ENCODE measurements at places on chromosomes 3 and 15. TPM values are rescaled to one million over a fixed set of nuclear protein-coding genes. Genes with fewer than 3 reads are reported as not detected.

DNA sequence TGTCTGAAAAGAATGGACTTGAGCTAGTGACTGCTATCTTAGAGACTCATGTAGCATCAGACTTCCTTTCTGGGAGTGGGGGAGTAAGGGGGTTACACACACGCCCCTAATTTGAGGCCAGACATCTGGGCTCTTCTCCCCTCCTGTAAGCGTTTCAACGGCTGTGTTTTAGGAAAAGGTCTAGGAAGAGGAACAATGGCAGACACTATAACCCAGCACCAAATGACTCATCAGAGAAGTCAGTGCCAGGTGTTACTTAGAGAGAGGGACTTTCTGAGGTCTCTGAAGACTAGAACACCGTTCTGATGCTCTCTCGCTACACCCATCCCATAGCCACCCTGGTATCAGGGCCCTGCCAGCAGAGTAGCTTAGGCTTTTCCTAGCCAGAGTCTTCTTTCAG is 65.5 kb downstream of the SSUH2 start:
- H3K36me3 ChIP-seq: no peaks in the 10 kb centered on the region
- no peaks in the 10 kb centered on the region for H3K27me3 ChIP-seq
- H3K4me3 ChIP-seq: no peak overlapping the region
- H3K4me1 ChIP-seq: no peaks in the 10 kb centered on the region
- no peak for DNase-seq

MASP1 gene
- total RNA-seq: not detected

GRCh38 chr3:53023072-53023823 is 22.6 kb downstream of the SFMBT1 start:
- peaks cover 8% of the 10 kb centered on the region for H3K36me3 ChIP-seq
- no peak overlapping the region for H3K4me3 ChIP-seq
- H3K4me1 ChIP-seq: peaks cover 64% of the 10 kb centered on the region
- peak overlapping the region; percentile 31 for H3K27ac ChIP-seq

DNA sequence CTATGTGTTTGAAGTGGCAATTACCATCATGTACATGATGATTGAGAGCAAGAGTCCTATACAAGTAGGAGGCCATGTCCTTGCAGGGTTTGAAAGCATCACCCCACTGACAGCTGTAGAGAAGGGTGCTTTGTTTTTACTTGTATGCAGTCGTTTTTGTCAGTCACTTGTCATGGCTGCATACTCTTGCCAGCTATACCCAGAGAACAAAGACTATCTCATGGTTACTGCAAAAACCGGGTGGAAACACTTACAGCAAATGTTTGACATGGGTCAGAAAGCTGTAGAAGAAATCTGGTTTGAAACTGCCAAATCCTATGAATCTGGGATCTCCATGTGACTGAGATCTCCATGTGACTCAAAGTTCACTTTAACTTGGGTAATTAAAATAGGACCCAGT is 6.9 kb upstream of the PSMA4 start:
- no peaks in the 10 kb centered on the region for H3K36me3 ChIP-seq
- no peak overlapping the region for H3K27ac ChIP-seq
- H3K4me3 ChIP-seq: no peak overlapping the region
- no peaks in the 10 kb centered on the region for H3K4me1 ChIP-seq
- H3K27me3 ChIP-seq: no peaks in the 10 kb centered on the region

DNA sequence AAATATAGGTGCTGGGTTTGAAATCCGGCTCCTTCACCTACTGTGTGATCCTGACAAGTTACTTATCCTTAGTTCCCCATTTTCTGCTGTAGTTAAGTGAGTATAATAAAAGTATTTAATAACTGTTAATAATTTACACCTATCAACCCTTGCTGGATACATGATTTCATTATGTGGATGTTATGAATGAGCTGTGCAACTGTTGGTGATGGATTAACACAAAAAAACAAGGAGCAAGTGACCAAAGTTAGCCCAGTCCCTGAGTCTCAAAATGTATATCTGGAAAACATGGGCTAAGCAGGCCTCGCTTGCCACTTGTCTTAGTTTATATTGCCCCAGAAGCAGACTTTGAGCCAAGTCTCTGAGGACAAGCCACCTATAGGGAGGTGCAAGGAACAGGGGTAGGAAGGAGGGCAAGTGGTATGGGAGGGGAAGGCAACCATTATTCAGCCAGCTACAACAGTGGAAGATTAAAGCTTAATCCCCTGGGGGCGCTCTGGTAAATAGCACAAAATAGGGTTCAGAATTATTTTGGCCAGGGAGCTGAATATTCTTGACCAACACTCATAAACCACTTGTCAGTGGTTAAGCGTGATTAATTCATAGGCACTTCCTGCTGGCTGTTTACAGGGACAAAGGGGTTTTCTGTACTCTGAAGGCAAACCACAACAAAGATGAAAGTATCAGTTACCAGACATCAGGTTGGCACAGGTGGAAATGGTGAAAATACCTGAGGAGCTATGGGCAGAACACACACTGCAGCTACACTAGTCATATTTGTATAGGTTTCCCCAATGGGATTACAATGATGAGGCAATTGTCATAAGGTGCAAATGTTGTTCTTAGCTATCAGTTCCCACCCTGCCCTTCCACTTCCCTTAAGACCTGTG is 76.2 kb downstream of the TRIM42 start:
- no peaks in the 10 kb centered on the region for H3K27me3 ChIP-seq
- peak overlapping the region; percentile 5 for H3K4me3 ChIP-seq
- DNase-seq: no peak
- H3K4me1 ChIP-seq: peaks cover 33% of the 10 kb centered on the region
- H3K36me3 ChIP-seq: no peaks in the 10 kb centered on the region

GRCh38 chr3:25849091-25849490 is 59.2 kb downstream of the OXSM start:
- H3K36me3 ChIP-seq: no peaks in the 10 kb centered on the region
- no peak overlapping the region for H3K27ac ChIP-seq
- no peaks in the 10 kb centered on the region for H3K4me1 ChIP-seq
- H3K4me3 ChIP-seq: no peak overlapping the region
- DNase-seq: no peak

GRCh38 chr15:100902436-100903167 is 16.6 kb upstream of the LRRK1 start:
- no peak overlapping the region for H3K4me3 ChIP-seq
- no peaks in the 10 kb centered on the region for H3K4me1 ChIP-seq
- peak overlapping the region; percentile 35 for H3K27ac ChIP-seq
- DNase-seq: no peak
- H3K27me3 ChIP-seq: peaks cover 14% of the 10 kb centered on the region
- H3K36me3 ChIP-seq: no peaks in the 10 kb centered on the region

DNA sequence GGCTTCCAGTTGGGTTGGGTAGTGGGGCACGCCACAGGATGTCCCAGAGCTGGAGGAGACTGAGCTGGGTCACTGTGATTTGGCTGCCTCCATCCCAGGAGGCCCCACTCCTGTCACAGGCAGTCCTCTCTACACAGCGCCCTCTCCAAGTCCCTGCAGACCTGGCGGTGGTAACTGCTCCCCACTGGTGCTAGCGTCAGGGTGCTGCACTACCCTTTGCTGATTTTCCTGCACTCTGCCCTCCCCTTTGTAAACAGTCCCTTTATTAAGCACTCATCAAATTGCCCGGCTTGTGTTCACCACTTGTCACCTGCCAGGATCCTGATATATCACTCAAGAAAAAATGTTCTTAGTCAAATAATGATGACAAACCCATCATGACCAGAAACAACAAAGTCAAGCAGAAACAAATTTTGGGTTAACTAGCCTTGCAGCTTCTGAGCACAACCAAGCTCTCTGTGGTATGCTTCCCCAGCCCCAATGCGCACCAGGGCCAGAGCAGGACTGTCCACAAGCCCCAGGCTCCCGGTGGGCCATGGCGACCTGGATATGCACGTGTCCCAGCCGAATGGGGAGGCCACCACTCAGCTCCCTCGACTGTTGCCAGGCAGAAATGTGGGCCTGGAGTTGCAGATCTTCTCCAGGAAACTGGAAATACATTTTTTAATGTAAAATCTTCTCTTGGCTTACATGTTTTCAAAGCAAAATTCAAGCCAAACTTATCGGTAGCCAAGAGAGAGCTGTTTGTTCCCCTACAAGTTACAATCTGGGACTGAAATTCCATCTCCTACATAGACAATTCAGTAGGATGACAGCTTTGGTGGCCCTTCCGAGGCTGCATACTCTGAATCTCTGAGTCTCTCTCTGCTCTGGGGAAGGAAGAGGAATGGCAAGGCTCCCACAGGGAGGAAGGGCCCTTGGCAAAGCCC is 24.5 kb downstream of the MEGF11 start:
- H3K27me3 ChIP-seq: no peaks in the 10 kb centered on the region
- no peak overlapping the region for H3K27ac ChIP-seq
- no peaks in the 10 kb centered on the region for H3K4me1 ChIP-seq
- DNase-seq: no peak

GABRG3 gene
- total RNA-seq: not detected

DNA sequence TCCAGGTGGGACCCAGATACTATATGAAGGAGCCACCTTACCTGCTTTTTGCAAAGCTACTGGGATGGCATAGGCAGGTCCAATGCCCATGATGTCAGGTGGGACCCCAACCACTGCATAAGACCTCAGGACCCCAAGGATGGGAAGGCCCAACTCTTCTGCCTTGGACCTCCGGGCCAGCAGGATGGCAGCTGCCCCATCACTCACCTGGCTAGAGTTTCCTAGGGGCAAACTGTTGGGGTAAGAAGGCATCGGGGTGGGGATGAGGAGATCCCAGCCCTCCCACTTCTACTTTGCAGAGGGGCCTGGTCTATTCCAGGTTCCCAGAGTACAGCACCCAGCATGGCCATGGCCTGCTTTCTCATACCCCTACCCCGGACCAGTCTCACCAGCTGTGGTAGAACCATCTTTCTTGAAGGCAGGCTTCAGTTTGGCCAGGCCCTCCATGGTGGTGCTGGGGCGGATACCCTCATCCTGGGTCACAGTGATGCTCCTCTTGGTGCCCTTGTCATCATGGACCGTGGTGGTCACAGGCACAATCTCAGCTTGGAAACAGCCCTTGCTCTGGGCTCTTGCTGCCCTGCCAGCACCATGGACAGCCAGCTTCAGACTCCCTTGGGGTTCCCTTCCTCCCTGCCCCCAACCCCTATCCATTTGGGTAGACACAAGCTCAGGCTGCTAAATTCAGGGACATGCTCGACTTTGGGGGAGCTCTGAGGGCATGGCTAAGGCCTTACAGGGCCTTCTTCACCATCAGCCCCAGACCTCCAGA is 10.6 kb downstream of the ACAA1 start:
- no peak overlapping the region for H3K27ac ChIP-seq
- no peaks in the 10 kb centered on the region for H3K27me3 ChIP-seq
- no peak overlapping the region for H3K4me3 ChIP-seq
- H3K36me3 ChIP-seq: no peaks in the 10 kb centered on the region
- DNase-seq: peak; percentile 47

HESX1 gene
- total RNA-seq: not detected

GRCh38 chr15:74378848-74379247 is 11.4 kb upstream of the CYP11A1 start:
- no peak for DNase-seq
- no peak overlapping the region for H3K27ac ChIP-seq
- no peak overlapping the region for H3K4me3 ChIP-seq
- no peaks in the 10 kb centered on the region for H3K27me3 ChIP-seq
- H3K4me1 ChIP-seq: peaks cover 27% of the 10 kb centered on the region
- H3K36me3 ChIP-seq: no peaks in the 10 kb centered on the region

VGLL3 gene
- total RNA-seq: not detected
